GM23338 (cell line): ENCODE measurements at places on chromosomes 11 and 22. TPM values are rescaled to one million over a fixed set of nuclear protein-coding genes. Genes with fewer than 3 reads are reported as not detected.

Gene OR2D2
- total RNA-seq: 0.24 and 1.3 TPM in 2 replicates

Gene PATE4
- not detected in 2 replicates for total RNA-seq

Gene LRRC32
- total RNA-seq: 0.42 and 0.89 TPM in 2 replicates

Gene FAM111B
- 27.9 and 30.6 TPM in 2 replicates for total RNA-seq

Gene BEST1
- 0.35 and 0.89 TPM in 2 replicates for total RNA-seq

Gene MPPED2
- 6.8 and 15.8 TPM in 2 replicates for total RNA-seq

Gene SCN3B
- total RNA-seq: 1.7 and 2.2 TPM in 2 replicates
